ENCODE measurements at places on chromosomes 1 and 21.
A peak's percentile ranks its signal among the peaks of the same experiment; 100 is the strongest.

GRCh38 chr1:110288111-110288510, 51.1 kb upstream of the RBM15 start:
- DNase-seq = peak; percentile 44

- no peak for DNase-seq
These were observed 30.3 kb downstream of the UBASH3A start for GRCh38 chr21:42433946-42434551.

GRCh38 chr1:154527192-154527591, 25.0 kb upstream of the SHE start:
- no peak for DNase-seq

DNA sequence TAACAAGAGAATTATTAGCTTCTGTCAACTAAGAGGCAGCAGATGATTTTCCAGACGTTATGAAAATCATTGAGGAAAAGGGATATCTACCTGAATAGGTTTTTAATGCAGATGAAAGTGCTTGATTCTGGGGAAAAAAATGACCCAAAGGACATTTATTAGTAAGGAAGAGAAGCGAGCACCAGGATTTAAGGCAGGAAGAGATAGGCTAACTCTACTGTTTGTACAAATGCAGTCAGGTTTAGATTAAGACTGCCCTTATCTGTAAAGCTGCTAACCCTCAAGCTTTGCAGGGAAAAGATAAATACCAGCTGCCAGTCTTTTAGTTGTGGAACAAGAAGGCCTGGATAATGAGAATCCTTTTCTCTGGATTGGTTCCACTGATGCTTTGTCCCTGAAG, 33.0 kb upstream of the LRIG2 start:
- no peak for DNase-seq

DNA sequence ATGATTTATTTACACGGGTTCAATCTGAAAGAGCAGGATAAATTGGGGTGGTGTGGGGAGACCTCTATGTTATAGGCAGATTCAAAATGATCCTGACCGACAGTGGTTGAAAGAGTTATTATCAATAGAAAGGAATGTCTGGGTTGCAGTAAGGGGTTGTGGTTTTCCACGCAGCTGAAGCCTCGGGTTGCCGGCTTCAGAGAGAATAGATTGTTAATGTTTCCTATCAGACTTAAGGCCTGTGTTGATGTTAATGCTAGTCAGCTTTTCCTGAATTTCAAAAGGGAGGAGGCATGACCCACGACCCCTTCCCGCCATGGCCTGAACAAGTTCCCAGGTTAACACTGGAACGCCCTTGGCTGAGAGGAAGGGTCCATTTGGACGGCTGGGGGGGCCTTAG, 2.2 kb upstream of the UBE2J2 start:
- peak; percentile 26 for DNase-seq

GRCh38 chr21:38938343-38938742, 132.6 kb downstream of the ETS2 start:
- DNase-seq = peak; percentile 54

- DNase-seq = no peak
These were observed 71.9 kb downstream of the SYCP1 start for GRCh38 chr1:114926607-114927006.
